ENCODE measurements at places on chromosomes 6 and 20. TPM values are rescaled to one million over a fixed set of nuclear protein-coding genes. Genes with fewer than 3 reads are reported as not detected.

DNA sequence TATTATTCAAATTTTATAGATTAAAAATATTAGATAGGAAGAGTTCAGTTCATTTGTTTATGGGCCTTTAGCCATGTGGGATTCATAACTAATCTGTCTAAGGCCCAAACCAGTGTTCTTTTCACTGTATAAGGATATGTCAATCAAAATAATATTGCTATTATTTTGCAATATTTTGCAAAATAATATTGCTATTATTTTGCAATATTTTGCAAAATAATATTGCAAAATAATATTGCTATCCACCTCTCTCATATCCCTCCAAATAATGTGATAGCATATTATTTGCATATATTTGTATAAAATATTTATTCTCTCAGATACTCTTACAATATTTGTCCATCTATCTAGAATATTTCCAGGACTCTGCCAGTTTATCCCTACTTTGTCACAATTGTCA, 595.3 kb upstream of the PTCHD4 start:
- no peak for DNase-seq

DNA sequence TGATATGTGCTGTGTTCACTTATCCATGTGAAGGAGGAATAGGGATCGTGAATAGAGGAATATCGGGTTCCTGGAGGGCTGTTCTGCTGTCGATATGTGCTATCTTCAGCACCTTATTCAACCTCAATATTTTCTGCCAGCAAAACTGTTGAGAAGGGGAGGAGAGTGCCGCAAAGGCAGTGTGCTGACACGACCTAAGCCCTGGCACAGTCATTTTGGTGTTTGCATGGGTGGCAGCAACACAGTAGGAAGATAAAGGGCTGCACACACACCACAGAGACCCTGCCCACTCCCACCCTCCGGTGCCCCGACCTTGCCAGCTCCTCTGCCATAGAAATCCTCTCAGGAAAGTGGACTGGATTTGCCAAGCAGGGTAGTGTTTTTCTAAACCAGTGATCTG, 47.0 kb downstream of the ZDHHC14 start:
- DNase-seq = no peak

DNA sequence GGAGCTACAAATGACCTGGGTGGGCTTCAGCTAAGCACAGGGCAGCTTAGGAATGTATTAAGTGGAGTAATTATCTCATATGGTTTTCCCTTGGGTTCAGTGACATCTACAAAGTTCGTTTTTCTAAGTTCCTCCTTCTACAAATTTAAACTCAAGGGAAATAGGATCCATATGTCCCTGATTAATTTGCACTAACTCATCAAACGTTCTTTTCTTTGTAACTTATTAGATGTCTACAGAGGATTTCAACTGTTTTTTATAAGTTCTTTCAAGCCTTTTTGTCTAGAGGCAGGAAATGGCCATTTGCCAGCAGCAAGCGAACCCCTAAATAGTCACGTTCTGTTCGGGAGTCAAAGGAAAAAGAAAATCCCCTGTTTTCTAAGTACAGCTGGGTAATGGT, 1060.3 kb downstream of the KIF16B start:
- no peak for DNase-seq

GRCh38 chr6:170376386-170377043, 70.0 kb downstream of the FAM120B start:
- DNase-seq = peak; percentile 25

Gene SIRPB1
- 0.75 TPM for total RNA-seq

Gene BMP5
- total RNA-seq = not detected

Gene VARS2
- total RNA-seq = 74.5 TPM

Data from G401 (cell line).